ENCODE measurements at places on chromosomes 5 and 9.

- DNase-seq: no peak
Observed at GRCh38 chr5:120794121-120794520, 330.0 kb downstream of the PRR16 start.

GRCh38 chr5:26192486-26192885 lies 845.9 kb downstream of the CDH9 start:
- no peak for DNase-seq

DNA sequence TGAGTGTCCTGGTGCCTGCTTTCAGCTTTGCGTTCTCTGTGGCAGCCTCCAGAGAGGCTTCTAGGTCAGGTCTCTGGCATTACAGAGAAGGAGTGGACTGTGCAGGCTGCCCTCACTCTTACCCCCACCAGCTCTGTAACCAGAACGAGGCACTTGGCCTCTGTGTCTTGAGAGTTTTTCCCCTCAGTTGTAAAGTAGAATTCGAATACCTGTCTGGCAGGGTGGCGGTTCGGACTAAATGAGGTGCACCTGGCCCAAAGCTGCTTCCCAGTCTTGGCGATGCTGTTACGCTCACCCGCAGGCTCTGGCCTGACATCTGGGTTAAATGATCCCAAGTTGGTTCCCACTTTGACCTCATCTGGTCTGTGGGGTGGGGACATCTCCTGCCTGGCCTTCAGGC lies 40.1 kb downstream of the FAM78A start:
- no peak for DNase-seq

DNA sequence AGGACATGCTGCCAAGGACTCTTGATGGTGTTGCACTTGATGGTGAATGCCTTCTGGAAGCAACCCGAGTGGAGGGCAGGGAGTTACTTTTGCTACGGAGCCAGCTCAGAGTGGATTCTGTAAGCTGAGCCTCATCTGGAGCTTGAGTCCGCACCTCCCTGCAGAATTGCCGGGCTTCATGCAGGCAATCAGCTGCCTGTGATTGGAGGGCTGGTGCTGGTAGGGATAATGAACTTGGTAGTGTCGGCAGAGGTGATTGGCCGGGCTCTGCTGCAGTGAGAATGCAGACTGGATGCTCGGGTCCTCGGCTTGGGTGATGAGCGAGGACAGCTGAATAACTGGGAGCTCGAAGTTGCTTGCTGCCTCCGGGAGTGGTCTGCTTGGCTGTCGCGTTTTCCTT lies 23.1 kb downstream of the SLC25A25 start:
- DNase-seq: no peak

- DNase-seq: no peak
Observed at GRCh38 chr9:14895806-14896205, 14.4 kb downstream of the FREM1 start.

DNA sequence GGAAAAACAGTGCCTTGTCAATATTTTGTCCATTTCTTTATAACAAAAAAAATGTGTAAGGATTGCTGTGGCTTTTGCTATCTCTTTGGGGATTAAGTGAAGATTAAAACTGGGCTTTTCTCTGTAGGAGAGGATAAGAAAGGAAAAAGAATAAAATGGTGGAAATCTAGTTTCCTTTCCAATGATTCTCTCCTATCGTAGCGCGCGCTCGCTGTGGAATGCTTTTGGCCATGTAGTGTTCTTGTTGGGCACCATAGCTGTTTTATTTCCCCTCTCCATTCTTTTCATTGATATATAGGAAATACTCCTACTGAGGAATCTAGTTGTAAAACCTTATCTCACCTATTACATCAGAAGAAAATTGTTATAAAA lies 1.5 kb downstream of the STXBP1 start:
- DNase-seq: no peak

DNA sequence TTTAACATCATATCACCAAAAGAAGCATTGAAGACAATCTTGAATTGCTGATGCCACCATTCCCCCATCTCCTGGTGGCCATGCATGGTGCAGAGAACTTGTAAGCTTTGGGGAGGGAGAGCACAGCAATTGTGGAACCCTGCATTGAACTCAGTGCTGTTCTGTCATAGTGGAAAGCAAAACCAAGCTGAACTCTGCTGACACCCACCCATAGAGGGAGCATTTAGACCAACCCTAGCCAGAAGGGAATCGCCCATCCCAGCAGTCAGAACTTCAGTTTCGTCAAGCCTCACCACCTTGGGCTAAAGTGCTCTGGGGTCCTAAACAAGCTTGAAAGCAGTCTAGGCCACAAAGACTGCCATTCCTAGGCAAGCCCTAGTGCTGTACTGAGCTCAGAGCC lies 37.4 kb upstream of the RUSC2 start:
- no peak for DNase-seq

GRCh38 chr9:83472221-83472665 lies 66.0 kb downstream of the FRMD3 start:
- no peak for DNase-seq

DNA sequence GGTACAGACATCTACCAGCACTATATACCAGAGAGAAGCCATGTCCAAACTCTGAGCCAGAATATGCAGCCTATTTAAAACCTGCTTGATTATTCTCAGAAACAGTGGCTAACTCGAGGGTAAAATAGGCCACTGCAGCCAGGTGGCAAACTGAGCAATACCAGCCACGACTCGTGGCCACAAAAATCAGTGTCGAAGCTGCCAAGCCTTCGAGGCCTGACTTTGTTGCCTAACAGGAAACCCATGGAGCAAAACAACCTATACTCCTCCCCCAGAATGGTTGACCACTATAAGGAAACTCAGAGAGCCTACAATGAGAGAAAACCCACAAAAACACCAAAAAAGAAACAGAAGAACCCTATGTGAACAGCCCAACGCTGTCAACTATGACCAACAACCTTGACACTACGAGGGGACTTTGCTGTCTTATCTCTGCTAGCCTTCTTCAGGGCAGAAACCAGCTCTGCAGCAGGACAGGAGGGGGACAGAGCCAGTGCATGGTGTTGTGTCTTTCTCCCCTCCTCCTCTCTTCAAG lies 133.8 kb downstream of the TMEM174 start:
- no peak for DNase-seq

DNA sequence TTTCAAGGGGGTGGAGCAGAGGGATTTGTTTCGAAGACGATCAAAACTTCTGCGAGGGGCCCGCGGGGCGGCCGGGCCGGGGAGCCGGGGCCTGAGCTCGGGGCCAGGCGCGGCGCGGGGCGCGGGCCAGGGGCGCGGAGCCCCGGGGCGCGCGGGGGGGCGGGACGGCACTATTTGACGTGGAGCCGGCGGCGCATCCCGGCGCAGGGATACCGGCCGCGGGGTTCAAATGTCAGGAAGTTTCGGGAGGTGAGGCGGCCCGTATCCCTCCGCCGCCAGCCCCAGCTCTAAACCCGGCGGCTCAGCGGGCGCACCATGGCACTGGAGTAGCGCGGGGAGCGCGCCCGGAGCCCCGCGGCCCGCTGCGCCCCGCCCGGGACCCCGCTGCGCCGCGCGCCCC lies at the start of gene LMX1B:
Gene LMX1B (plus strand): TSS at position 278 of the 400 bp plus-strand sequence. CDS start 522 bp downstream, outside the sequence.
- no peak for DNase-seq

DNA sequence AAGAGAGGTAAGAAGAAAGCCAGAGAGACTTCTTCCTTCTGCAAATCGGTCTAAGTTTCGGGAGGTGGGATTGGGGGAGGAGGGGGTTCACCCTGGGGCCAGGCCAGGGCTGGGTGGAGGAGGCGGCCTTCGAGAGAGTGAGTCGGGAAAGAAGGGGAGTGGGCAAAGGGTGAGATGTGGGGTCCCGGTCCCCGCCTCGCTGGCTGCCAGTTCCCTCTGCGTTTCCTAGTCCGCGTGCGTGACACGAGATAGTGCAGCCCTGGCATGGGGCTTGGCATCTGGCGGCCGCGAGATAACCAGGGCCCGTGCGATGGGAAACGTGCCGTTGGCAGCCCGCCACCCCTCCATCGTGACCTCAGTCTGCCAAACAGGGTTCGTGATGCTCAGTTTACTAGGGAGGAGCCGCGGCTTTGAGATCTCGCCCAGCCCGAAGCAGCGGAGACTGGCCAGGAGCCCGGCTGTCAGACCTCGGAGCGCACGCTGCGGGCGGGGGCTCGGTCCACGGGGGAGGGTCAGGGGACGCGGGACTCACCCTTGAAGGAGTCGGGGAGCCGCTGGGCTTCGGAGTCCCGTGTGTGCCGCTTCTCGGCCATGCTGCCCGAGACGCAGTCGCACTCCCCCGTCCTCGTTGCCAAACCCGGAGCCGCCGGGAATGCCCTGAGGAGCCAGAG lies at the start of gene STOM:
Gene STOM (minus strand): TSS at position 656 of the 671 bp plus-strand sequence. CDS start 63 bp downstream, at position 593.
- peak; percentile 62 for DNase-seq

DNA sequence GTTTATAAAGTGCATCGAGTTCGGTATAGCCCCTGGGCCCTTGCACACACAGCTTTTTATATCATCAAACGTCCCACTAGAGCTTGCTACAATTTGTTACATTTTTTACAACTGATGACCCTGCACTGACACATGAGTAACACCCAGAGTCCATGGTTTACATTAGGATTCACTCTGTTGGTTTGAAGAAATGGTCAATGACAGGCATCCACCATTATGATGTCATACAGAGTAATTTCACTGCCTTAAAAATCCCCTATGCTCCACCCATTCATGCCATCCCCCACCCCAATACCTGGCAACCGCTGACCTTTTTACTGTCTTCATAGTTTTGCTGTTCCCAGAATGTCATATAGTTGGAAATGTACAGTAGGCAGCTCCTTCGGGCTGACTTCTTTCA lies 130.2 kb downstream of the MED10 start:
- DNase-seq: no peak

DNA sequence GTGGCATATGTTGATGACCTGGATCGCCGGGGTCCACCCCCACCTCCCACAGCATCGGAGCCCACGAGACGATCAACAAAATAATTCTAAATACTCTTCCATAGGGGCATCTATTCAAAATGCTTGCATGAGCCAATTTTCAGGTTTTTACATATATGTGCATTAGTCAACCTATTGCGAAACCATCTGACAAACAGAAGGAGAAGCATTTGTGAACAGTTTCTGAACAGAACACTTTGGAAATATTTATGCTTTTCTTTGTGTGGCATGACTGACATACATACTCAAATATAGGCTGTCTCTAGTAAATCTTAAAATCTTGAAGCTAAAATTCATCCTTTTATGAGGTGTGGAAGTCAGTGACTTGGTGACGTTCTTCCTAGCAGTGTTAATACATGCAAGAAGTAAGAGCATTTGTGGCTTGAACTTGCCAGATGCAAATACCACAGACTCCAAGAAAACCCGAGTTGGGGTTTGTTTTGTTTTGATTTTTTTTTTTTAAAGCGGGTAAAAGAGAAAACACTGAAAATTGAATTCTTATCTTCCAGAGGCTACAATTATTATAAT lies 5.3 kb downstream of the GPR151 start:
- no peak for DNase-seq

- DNase-seq: no peak
Observed at GRCh38 chr9:81804306-81804705, 115.0 kb upstream of the TLE1 start.

Measured in activated T-helper 1 cell treated with Interleukin-2 at 50 U/mL for 16 hours (primary cell).